SJSA1 (cell line): ENCODE measurements at places on chromosomes 1 and 21.

- DNase-seq = no peak
These were observed 31.3 kb downstream of the OLFML3 start for GRCh38 chr1:114010433-114011184.

DNA sequence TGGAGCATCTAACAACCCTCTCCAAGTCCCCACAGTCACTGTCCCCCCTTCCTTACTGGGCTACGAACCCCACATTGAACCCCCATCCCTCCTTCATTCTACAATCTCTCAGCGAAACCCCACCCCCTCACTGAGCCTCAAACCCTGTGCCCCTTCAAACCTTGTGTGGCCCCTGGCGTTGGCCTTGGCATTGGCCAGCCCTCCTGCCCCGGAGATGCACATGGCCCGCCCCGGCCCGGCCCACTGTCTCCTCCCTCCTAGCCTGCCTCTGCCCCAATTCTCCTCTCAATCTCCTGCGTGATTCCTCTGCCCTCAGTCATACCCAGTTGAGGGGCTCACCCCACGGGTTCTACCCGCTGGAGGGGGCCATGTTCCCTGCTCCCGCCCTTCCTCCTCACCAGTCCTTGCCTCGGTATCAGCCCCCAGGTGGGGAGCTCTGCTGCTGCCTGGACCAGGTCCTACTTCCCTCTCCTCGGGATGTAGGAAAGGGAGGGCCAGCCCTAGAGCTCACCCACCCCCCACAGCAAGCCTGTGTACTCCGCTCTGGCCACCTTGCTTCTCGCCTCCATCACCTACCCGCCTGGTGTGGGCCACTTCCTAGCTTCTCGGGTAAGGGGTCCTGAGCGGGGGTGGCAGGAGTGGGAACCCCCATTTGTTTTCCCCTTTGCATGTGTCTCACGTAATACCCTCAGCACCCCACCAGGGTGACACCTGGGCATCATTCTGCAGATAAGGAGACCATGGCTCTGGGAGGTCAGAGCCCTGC, 6.6 kb downstream of the CLCNKA start:
- DNase-seq = no peak

GRCh38 chr21:25402134-25402961, 204.9 kb downstream of the MRPL39 start:
- DNase-seq = no peak

DNA sequence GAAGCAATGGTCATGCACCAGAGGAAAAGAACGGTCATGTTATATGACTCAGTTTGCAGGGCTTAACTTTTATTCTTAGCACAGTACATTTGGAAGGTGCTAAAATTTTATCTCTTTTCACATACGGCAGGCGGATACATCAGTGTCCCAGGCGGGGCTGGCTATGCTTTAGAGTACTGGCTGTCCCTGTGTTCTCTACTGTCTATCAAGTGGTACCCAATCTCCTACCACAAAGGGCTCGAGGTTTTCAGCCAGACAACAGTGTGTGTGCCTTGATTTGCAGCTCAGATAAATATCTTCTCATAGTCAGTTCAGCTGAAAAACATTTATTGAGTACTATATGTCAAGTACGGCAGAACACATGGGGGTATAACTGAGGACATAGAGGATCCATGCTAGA, 65.3 kb downstream of the URB2 start:
- DNase-seq = no peak

DNA sequence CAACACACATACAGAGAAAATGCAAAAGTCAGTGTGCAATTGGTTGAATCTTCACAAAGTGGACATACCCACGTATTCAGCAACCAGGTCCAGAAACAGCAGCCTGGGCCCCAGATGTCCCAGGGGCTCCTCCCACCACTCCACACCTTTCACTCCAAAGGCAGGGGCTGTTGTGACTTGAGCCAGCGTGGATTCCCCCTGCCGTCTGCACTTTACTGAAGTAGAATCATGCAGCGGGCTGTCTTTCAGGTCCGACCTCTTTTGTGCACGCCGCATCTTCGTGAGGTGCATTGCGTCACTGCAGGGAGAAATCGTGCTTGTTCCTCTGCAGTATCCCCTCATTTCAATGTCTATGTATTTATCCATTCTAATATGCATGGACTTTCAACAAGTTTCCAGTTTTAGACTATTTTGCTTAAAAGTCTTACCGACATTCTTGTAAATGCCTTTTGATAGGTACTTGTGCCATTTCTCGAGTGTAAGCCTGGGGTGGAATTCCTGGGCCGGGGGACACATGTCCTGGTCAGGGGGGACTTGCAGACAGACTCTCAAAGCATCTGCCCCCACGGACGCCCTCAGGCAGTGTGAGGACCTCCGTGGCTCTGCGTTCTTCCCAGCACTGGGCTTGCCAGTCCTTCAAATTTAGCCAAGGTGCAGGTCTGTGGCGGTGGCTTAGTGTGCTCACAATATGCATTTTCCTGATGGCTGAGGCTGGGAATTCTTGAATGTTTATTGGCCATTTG, 29.3 kb upstream of the ACTRT2 start:
- no peak for DNase-seq
